COR-L47 (cell line): ENCODE measurements at places on chromosomes 12 and 14.

DNA sequence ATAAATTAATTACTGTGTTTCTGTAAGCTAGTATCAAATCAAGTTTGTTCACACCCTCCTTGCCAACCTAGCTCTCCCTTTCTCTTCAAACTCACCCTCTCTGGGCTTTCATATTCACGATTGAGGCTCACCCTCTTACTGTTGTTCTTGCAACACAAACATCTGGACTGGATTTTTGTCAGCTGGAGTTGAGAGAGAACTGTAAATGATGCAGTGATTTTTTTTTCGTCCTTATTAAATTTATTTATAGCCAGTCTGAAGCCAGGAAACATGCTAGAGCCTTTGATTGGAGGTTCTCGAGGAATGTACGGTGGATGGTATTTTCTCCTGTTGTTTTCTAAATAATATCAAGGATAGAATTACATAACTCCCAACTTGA, 485.1 kb downstream of the ZFP36L1 start:
- DNase-seq = no peak

DNA sequence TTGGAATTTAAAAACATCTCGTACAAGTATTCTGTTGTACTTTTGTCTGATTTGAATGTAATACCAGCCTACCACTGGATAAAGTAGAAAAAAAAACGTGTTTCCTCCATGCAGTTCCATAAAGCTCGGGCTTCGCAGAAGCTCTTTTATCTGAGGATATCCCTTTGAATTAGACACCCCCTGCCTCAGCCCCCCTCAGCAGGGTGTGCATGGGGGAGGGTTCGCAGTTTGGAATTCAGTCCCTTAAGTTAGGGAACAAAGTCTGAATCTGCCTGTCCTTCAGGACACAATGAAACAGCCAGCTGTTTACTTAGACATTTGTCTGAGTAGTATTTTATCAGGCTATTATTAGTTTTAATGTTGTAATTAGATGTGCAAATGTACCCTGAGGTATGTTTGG, 234.0 kb upstream of the CAND1 start:
- no peak for DNase-seq

- no peak for DNase-seq
Measured at GRCh38 chr12:108214486-108214885, 85.4 kb downstream of the WSCD2 start.

- DNase-seq = no peak
Measured at GRCh38 chr14:38517426-38517825, 261.5 kb upstream of the CLEC14A start.

DNA sequence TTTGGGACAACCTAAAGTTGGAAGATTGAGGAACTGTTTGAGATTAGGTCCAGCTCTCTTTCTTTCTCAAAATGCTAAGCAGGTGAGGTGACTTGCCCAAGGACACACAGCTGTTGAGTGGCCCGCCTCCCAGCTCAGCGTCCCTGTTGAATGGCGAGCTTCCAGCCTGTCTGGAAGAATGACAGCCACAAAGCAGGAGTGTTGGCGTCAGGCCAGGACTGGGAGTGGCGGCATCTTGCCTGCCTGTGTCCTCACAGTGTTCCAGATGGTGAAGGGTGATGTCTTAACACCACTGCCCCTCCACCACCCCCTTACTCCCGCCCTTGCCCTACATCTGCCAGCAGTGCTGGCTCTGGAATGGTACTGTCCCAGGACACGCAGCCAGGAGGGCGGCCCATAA, 4.4 kb upstream of the CEBPE start:
- peak; percentile 55 for DNase-seq

DNA sequence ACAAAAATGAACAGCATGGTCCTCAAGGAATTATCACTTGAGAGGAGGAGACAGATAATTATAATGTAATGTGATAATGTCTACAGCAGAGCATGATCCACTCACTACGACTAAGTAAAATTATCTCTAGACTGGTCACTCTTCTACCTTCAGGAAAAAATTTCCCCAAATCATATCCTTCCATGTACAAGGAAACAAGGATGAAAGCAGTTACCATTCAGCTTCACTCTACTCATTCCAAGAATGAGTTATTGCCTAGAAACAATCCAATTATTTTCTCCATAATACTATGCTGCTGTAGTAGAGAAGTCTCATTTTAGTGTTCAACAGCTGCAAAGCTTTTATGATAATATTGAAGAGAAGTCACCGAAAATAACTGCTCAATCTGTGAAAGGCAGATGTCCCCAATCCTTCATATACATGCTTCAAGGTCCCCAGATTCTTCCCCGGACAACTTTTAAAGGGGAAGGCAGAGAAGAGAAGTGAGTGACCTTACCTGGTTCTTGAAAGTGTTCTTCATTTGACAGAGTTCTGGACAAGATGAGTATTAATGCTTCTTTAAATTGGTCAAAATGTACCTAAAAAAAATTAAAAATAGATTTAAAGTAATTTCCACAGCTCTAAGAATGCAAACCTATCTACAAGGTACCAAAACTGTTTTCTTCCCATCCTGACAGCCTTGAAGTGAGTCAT, 24.6 kb downstream of the NIN start:
- no peak for DNase-seq
